Tongue (tissue), 3 donors: ENCODE measurements at places on chromosomes 1 and 21. TPM values are rescaled to one million over a fixed set of nuclear protein-coding genes. Genes with fewer than 3 reads are reported as not detected.
A peak's percentile ranks its signal among the peaks of the same experiment; 100 is the strongest.

GRCh38 chr1:50877641-50878040 is 82.4 kb downstream of the FAF1 start:
- no peak for DNase-seq

GRCh38 chr1:48093147-48093546 is 96.0 kb upstream of the TRABD2B start:
- no peak for DNase-seq

- DNase-seq: no peak
Observed at GRCh38 chr1:30683699-30684098, 39.7 kb downstream of the MATN1 start.

- DNase-seq: no peak
Observed at GRCh38 chr1:210332719-210333398, 4.2 kb downstream of the HHAT start.

DNA sequence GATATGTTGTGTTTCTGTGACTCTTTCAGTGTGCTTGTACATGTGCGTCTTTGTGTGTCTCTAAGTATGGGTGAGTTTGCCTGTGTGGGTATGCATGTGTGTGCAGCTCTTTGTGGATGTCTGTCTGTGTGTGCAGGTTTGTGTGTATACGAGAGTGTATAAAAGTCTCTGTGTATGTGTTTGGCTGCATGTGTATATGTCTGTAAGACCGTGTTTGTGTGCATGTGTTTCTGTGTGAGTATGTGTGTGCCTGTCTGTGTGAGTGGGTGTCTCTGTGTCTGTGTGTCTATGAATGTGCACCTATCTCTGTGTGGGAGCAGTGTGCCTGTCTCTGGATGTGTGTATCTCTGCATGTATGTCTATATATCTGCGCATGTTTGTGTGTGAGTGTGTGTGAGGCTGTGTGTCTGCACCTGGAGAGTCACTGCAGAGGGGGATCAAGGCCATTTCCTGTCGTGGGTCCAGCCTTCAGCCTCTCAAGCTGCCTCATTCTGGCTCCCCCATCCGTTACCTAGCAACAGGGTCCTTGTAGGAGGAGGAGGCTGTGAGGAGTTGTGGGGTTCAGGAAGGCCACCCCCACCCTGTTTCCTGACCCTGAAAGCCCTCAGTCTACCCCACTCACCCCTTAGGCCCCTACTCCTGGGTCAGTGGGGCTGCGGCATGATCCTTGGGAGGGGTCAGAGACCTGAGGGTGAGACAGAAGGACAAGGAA is 10.4 kb downstream of the FGR start:
- DNase-seq: no peak

The SELE gene
- total RNA-seq: 9.9 TPM

GRCh38 chr1:84755216-84755615 is 65.0 kb upstream of the SSX2IP start:
- DNase-seq: no peak

DNA sequence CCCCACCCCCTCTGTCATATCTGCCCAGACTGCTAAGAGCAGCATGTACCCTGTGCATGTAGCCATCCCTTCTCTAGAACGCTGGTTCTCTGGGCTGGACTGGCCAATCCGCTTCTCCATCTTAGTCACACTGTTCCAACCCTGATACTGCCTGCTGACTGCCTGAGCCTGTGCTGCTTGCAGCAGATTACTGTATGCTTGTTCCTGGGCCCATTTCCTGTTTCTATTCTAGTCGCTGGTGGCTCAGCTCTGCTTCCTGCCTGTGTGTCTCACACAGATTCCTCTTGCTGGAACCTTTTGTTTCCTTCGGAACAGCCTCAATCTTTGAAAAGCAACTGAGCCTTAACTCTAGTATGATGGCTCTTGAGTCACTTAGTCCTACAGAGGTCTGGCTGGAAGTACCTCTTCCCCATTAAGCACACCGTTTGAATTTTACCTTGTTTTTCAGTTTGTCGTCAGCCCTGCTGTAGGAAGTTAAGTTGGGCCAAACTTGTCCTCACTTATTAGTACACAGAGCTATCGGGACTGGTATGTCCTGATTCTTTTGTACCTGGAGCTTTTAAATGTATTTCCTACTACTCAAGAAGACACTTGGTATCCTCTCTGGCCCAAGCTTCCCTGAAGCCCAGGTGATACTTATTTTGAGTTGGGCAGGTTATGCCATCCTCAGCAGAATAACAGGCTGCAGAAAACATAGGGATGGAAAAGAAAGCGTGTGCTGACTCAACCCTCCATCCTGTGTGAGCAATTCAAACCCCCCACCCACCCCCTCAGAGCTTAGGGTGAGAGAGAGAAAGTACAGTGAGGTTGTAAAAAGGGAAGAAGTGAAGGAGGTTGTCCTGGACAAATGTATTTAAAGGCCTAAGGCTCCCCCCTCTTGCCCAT is 43.4 kb upstream of the PIGV start:
- DNase-seq: peak; percentile 38

The LINGO4 gene
- 0.41 TPM for total RNA-seq

DNA sequence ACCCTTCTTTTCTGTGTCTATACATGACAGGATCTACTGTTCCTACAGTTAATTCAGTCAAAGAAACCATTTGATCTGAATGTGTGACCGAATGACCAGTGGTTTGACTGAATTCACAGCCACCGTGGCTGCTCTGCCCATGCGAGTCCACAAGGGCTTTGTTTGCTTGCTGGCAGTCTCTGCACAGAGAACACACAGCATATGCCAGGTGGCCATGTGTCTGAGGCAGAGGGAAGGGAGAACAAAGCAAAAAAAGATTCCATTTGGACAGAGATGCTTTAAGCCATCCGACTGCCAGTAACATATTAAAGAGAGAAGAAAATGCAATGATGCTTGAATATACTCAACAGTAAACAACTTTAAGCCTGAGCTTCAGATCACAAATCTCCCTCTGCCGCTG is 737.8 kb upstream of the CXADR start:
- DNase-seq: peak; percentile 25

DNA sequence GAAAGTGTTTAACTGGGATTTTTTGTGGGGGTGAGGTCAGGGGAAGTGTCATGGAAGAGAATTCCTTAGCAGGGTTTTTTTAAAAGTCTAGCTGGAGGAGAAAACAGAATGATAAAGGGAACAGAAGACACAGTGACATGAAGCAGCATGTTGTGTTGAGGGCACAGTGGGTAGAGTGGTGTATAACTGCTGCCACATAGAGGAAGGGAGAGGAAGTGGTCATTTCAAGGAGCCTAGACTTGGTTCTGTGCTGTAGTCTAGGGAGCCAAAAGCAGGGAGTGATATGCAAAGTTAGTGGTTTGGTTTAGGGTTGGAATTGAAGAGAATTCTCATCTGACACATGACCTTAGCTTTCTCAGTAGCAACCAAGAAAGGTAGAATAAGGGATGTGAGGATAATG is 10.2 kb downstream of the EEIG2 start:
- no peak for DNase-seq

The BRINP2 gene
- total RNA-seq: 0.31 TPM

DNA sequence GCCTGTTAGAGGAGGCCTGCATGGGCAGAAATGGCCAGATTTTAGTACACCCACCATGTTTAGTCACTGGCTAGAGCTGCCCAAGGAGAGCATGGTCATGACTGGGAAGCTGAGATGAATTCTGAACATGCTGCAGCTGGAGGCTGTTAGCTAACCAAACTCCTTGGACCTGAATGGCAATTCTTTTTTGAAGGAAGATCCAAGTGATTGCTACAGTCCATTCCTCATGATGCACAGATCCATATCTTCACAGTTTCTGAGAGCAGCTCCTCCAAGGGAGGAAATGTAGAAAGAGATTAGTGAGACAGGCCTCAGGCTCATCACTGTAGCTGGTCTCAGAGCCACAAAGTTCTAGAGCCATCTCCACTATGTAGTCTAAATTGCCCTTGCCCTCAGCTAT is 11.1 kb downstream of the ZFYVE9 start:
- no peak for DNase-seq

The TNFRSF4 gene
- 2.9 TPM for total RNA-seq

The CR1L gene
- total RNA-seq: not detected

- DNase-seq: no peak
Observed at GRCh38 chr1:111961016-111961415, 28.5 kb downstream of the KCND3 start.

The SLC26A9 gene
- 0.10 TPM for total RNA-seq

GRCh38 chr1:32496127-32496526 is 31.3 kb downstream of the ZBTB8B start:
- DNase-seq: peak; percentile 68

GRCh38 chr1:6343506-6344405 is 49.8 kb downstream of the ACOT7 start:
- peak; percentile 93 for DNase-seq

- DNase-seq: no peak
Observed at GRCh38 chr1:244100276-244100675, 49.2 kb downstream of the ZBTB18 start.

GRCh38 chr1:44293761-44294315 is 61.2 kb downstream of the ERI3 start:
- DNase-seq: no peak

- no peak for DNase-seq
Observed at GRCh38 chr1:97802011-97802410, 118.8 kb downstream of the DPYD start.

The C1orf94 gene
- total RNA-seq: not detected
